ENCODE measurements at places on chromosomes 4 and X. TPM values are rescaled to one million over a fixed set of nuclear protein-coding genes. Genes with fewer than 3 reads are reported as not detected.

The GCNA gene
- total RNA-seq = 2.3 TPM

The MSX1 gene
- total RNA-seq = 1.3 TPM

The DNAAF6 gene
- total RNA-seq = not detected

The F8A3 gene
- total RNA-seq = 0.99 TPM

The PCDH11X gene
- total RNA-seq = not detected

The ZNF595 gene
- 16.2 TPM for total RNA-seq

The ZNF711 gene
- total RNA-seq = 1.0 TPM

The GPR143 gene
- not detected for total RNA-seq

The GAGE12J gene
- total RNA-seq = not detected

The GLRB gene
- total RNA-seq = 25.9 TPM

The GPM6B gene
- 1.0 TPM for total RNA-seq

The HS3ST1 gene
- total RNA-seq = not detected

The BBS7 gene
- 22.5 TPM for total RNA-seq

The ANXA5 gene
- total RNA-seq = 481 TPM

The OPHN1 gene
- total RNA-seq = 8.3 TPM

The USP9X gene
- 98.4 TPM for total RNA-seq

The HMX1 gene
- not detected for total RNA-seq

The TKTL2 gene
- not detected for total RNA-seq

The IL9R gene
- total RNA-seq = not detected

The AR gene
- total RNA-seq = 8.0 TPM

The BTC gene
- total RNA-seq = 3.1 TPM

The RNF212 gene
- 0.66 TPM for total RNA-seq

The DLG3 gene
- 24.6 TPM for total RNA-seq

The ZNF732 gene
- total RNA-seq = 0.33 TPM

The CENPVL2 gene
- total RNA-seq = not detected

The SPOCK3 gene
- total RNA-seq = under 0.01 TPM

The UCP1 gene
- not detected for total RNA-seq

The PABPC5 gene
- total RNA-seq = 4.4 TPM

The DCAF8L2 gene
- total RNA-seq = not detected

The BEX4 gene
- 11.1 TPM for total RNA-seq

The DSPP gene
- not detected for total RNA-seq

The PDK3 gene
- 5.1 TPM for total RNA-seq

The REELD1 gene
- not detected for total RNA-seq

The MCF2 gene
- under 0.01 TPM for total RNA-seq

The PROM1 gene
- 0.17 TPM for total RNA-seq

The REPS2 gene
- total RNA-seq = 0.50 TPM

The PDZD4 gene
- 0.26 TPM for total RNA-seq

The RRH gene
- total RNA-seq = under 0.01 TPM

The S100P gene
- total RNA-seq = not detected

The WDR17 gene
- 2.1 TPM for total RNA-seq
